HAP-1 (cell line): ENCODE measurements at places on chromosomes 1 and 21.

DNA sequence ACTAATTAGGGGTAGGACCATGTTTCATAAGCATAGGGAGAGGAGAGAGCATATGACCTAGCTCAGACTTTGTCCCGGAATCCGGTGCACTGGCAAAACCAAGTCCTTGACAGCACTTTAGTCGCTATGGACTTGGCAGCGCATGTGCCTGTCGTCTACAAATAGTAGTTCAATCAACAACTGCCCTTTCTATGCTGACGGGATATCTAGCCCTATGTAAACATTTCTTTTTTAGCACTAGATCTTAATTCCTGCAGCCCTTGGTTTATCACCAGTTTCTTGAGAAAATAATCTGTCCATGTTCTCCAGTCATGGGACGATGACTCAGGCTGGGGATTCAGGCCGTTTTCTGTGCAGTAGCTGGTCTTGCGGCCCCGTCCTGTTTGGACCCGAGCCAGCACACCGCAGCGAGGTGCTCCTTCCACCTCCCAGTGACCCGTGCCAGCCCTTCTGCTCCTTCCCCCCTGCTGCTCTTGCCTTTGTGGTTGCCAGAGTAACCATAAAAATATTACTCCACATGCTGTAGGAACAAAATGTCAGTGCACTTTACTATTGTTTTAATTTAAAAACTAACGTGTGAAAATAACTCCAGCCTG lies 8.6 kb upstream of the MT1HL1 start:
- no peak for DNase-seq

GRCh38 chr1:110214454-110215404 lies 4.6 kb downstream of the KCNC4 start:
- DNase-seq: no peak

DNA sequence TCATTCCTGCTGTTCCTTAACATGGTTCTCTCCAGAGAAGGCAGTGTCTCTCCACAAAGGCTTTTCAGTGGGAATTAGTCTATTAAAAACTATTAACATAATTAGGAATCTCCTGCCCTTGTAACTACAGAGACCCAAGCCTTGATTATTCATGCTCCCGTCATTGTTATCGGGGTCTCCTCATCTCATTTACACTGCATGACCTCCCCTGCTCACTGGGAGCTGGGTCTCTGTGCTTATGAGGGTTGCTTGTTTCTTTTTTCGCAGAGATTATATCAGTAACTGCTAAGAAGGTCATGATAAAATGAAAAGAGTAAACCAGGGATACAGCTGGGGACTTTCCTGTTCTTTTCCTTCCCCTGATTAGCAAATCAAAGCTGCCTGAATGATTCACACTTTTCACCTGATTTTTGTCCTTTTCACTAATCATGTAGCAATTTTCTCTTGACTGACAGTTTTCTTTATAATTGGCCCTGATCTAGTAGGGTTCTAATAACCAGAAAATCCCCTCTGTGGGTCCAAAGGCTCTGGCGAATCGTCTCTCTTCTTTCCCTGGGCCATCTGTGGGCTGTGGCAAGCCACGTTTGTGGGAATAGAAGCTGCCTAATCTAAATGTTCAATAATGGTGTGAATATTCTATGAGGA lies 116.5 kb upstream of the BARHL2 start:
- DNase-seq: no peak

GRCh38 chr1:86748622-86749373 lies 44.4 kb downstream of the SH3GLB1 start:
- no peak for DNase-seq

GRCh38 chr1:204263254-204263910 lies 49.6 kb upstream of the GOLT1A start:
- DNase-seq: no peak

- DNase-seq: no peak
Measured at GRCh38 chr1:178945763-178946266, 74.9 kb upstream of the ANGPTL1 start.

DNA sequence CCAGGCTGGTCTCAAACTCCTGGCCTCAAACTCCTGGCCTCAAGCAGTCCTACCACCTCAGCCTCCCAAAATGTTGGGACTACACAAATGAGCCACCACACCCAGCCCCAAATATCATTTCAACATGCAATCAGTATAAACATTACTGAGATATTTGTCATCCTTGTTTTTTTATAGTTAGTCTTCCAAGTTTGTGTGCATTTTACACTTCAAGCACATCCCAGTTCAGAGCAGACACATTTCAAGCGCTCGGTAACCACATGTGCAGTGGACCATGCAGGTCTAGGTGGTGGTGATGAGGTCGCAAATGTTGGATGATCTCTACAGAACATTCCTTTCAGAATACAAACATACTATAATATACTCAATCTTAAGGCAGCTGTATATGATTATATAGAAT lies 23.8 kb upstream of the APP start:
- DNase-seq: no peak

- no peak for DNase-seq
Measured at GRCh38 chr1:39694026-39694425, 2.8 kb upstream of the HPCAL4 start.

GRCh38 chr21:41011951-41012366 lies 156.0 kb upstream of the BACE2 start:
- no peak for DNase-seq

GRCh38 chr1:222618880-222619596 lies 1.1 kb downstream of the MIA3 start:
- peak; percentile 60 for DNase-seq

DNA sequence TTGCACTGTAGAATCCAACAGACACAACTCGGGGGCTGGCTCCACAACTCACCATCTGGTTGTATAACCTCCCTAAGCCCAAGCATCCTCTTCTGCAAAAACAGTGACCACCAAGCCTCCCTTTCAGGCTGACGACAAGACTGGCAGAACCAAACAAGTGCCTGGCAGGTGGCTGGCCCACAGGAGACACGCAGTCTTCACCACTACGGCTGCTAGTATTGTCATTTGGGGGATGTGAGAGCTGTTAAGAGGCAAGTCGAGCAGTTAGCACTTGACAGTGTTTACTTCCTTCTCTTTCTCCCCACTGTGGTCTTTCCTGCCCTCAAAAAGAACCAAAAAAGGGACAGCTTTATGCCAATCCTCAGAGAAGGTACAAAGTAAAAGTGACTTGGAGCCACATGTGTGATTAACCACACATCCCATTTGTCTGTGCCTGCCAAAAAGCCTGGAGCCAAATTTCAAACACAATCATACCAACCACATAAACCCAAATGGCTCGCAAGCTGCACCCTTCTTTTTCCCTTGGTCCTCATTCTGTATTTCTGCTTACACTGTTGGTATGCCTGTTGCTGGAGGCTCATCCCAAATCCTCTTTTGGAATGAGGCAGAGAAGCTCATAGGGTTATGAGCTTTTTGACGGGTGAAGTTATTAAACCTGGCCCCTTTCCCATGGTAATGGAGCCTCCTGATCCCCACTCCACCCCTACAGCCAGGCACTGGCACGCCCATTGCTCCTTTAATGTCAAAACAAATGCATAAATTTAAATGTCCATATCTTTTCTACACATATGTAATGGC lies 94.1 kb downstream of the TGFBR3 start:
- peak; percentile 27 for DNase-seq

DNA sequence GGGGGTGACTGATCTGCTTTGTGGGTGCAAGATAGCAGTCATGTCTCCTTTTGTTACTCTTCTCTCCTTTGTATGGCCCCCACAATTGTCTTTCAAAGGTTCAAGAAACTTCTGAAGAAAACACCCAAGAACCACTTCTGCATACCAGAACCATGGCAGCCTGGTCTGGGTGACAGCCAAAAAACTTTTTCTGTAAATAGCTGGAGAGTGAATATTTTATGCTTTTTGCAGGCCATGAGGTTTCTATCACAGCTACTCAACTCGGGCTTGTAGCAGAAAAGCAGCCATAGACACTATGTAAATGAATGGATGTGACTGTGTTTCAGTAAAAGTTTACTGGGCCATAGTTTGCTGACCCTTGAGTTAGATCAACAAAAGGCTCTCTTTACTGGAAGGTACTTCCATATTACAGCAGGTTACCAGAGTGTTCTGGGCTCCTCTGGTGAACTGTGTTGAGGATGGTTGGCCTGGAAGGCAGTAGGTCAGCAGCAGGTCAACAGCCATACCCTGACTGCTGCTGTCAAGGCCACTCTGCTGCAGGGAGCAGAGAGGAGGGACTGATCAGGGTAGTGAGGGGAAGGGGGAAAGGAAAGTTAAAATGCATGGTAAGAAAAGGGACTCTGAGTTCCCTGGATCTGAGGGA lies 116.4 kb downstream of the GDAP2 start:
- no peak for DNase-seq

- no peak for DNase-seq
Measured at GRCh38 chr1:23825762-23826522, 713 bp upstream of the HMGCL start.

- no peak for DNase-seq
Measured at GRCh38 chr1:246878551-246878950, 53.2 kb downstream of the AHCTF1 start.

GRCh38 chr1:233668725-233669294 lies 54.9 kb downstream of the KCNK1 start:
- no peak for DNase-seq

DNA sequence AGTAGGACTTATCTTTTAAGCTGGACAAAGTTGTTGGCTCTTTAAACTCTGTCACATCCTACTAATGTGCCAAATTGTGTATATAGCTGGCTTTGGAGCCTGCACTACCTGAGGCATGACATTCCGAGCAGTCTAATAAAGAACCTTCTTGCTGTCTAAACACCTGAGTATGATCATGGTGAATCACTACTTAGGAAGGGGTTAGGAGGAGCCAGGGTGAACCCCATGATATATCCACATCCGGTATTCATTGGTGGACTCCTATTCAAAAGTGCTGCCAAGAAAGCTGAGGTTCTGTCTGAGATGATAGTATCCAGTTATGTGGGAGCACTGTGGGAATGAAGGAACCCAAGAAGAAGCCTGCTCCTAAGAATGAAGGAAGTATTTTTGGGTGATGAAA lies 27.1 kb downstream of the CRNN start:
- no peak for DNase-seq

- no peak for DNase-seq
Measured at GRCh38 chr1:215640429-215641148, 73.5 kb downstream of the KCTD3 start.

GRCh38 chr1:90122654-90123340 lies 127.9 kb downstream of the ZNF326 start:
- no peak for DNase-seq

GRCh38 chr1:119488216-119488615 lies 18.8 kb upstream of the HSD3B1 start:
- no peak for DNase-seq

GRCh38 chr1:179954493-179955286 lies at the start of gene CEP350:
TSS of gene CEP350 (plus strand) at chr1:179954810. CDS start at chr1:179986182, 31,372 bp downstream.
- DNase-seq: peak; percentile 99

DNA sequence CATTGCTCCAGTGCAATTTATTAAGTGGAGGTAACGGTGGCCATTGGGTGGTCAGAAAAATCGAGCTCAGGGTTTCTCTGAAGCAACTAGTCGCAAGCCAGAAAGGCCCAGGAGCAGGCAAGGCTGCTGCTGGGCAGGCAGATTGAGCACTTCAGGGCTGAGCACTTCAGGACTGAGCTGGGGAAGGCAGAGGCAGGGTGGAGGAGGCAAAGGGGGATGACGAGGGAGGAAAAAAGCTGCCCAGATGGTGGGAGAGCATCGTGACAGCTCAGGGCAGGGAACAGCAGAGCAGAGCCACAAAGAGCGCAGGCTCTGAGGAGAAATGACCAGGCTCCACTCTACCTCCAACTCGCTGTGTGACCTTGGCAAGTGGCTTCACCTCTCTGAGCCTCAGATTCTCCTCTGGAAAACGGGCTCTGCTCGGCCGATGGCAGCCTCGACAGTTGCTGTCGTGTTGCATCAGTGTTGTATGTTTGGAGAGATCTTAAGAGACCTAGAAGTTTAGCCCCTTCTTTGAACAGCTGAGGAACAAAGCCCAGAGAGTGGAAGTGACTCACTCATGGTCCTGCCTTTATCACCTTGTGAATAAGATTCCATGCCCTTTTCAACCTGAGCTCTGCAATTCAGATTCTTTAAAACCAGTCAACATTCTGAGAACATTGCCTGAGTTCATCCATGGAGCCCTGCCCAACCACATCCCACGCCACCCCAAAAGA lies 141.4 kb downstream of the SYF2 start:
- no peak for DNase-seq

DNA sequence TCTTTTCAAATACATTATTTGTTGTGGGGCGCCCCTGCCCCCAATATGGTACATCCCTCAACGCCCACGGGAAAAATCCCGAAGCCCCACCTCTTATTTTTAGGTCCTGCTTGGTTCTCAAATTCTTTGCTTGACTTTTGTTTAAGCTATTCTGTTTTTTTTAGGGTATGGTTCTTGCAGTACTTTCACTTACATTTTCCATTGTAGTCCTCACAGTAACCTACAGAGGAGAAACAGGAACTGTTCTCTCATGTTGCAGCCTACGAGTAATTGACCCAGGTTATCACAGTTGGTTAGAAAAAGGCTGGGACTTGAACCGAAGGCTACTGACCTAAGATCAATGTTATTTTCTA lies 697 bp upstream of the C21orf91 start:
- DNase-seq: peak; percentile 31

GRCh38 chr1:116569776-116570357 lies 959 bp downstream of the CD58 start:
- peak; percentile 64 for DNase-seq

- no peak for DNase-seq
Measured at GRCh38 chr1:111756124-111756513, 418 bp downstream of the DDX20 start.

DNA sequence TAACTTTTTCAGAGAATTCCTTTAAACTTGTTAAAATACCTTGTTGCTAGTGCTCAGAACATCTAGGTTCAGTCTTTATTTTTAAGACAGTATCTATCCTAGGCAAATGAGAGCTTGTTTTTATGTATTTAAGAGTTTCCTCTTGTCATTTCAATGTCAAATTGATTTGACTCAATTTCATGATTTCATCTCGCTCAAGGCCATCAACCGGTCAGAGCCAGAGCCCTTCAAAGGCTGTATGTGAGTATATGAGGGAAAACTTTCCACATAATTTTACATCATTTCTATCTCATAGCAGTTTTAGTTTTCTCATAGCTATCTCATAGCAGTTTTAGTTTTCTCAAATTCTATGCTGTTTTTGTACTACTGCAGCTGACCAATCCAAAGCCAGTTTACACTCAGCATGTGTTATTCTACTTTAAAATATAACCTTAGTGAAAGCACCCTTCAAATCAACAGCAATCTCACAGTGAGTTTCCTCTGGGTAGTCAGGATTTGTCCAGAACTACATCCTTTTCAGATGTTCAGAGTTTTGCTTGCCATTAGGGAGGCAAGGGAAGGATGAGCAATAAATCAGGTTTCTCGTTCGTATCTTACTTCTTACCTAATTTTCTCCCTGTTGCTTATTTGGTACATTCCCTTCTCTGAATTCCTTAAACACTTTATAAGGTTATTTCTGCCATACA lies 12.7 kb downstream of the HNRNPU start:
- DNase-seq: no peak
